Stimulated activated CD4-positive, alpha-beta T cell treated with anti-CD3 and anti-CD28 coated beads, Interleukin-1b, Interleukin-23, amount 100 ng/mL, for 24 hours (primary cell): ENCODE measurements at places on chromosomes 5 and 9.

DNA sequence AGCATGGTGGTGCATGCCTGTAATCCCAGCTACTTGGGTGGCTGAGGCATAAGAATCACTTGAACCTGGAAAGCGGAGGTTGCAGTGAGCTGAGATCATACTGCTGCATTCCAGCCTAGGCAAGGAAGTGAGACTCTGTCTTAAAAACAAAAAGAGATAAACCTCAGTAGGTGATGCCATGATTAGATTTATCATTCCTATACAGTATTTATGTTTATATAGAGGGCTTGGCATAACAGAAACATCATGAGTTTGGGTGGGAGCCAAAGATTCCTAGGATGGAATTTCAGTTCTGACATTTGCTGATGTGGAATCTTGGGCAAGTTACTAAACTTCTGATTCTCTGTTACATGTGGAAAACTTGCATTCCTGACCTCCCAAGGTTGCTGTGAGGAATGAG, 22.3 kb downstream of the RFK start:
- no peak for DNase-seq

- DNase-seq, result no peak
These were observed 211.5 kb downstream of the GAPVD1 start for GRCh38 chr9:125472926-125473701.

GRCh38 chr9:114098021-114098935, 814 bp downstream of the KIF12 start:
- DNase-seq, result no peak

GRCh38 chr9:96420468-96421219, 2.5 kb upstream of the ZNF367 start:
- DNase-seq, result no peak

DNA sequence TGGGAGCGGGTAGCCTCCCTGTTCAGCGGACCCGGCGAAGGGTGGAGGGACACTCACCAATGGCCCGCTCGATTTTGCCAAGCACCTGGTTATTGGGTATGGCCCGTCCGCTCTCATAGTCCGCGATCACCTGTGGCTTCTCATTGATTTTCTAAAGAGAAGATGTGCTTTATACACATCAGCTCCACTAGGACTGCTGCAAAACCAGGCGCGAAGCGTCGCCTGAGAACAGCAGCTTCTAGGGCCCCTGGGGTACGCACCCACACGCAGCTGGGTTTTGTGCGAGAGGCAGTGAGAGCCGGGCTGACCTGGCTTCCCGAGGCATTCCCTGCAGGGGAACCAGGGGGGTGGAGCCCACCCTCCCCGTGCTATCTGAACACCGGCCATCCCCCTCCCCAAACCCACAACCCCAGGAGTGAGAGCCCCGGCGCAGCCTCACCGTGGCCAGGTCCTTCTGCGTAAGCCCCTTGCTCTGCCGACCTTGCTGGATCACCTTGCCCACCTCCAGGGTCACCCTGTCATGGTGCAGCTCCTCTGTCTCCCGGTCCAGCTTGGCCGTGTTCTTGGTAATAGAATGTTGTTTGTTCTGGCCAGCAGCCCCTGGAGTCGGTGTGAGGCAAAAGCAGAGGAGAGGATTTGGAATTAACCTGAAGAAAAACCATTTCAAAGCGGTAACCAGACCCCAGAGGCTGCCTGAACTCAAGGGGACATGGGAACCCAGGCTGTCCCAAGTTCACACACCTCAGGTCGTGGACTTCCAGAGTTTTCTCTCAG, 3.1 kb downstream of the EDF1 start:
- no peak for DNase-seq

- DNase-seq, result no peak
These were observed 203.7 kb downstream of the SEMA6A start for GRCh38 chr5:116370886-116371285.

GRCh38 chr9:135471791-135472640, 7.6 kb upstream of the PPP1R26 start:
- DNase-seq, result no peak

GRCh38 chr5:157217289-157218024, 36.8 kb downstream of the ITK start:
- no peak for DNase-seq

DNA sequence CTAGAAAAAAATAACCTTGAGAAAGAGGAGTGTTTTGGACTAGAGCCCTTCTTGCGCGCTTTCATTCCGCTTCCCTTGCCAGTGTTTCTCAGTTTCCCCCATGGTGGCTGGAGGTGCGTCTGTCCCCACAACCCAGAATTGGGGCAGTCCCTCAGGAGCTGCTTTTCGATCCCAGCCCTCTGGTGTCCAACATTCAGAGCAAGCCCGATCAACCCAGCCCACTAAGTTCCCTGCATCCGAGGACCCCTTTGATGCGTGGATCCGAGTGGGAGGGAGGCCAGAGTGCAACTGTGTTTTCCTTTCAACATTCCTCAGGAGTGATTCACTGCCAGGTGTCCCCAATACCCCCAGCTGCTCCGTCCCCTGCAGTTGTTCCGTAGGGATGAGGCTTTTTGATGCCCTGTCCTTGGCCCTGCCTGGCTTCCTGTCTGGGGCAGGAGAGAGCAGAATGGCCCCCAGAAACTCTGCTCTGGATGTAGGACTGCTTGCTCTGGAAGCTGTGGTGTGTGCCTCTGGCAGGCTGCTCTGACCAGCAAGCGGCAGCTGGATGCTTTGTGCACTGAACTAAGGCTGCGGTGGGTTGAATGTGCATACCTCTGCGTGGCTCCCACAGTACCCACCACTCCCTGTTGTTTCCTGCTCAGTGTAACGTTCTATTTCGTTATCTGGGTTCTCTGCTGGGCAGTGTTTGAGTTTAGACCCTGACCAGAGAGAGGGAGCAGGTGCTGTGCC, 117.5 kb downstream of the BOD1 start:
- DNase-seq, result no peak

DNA sequence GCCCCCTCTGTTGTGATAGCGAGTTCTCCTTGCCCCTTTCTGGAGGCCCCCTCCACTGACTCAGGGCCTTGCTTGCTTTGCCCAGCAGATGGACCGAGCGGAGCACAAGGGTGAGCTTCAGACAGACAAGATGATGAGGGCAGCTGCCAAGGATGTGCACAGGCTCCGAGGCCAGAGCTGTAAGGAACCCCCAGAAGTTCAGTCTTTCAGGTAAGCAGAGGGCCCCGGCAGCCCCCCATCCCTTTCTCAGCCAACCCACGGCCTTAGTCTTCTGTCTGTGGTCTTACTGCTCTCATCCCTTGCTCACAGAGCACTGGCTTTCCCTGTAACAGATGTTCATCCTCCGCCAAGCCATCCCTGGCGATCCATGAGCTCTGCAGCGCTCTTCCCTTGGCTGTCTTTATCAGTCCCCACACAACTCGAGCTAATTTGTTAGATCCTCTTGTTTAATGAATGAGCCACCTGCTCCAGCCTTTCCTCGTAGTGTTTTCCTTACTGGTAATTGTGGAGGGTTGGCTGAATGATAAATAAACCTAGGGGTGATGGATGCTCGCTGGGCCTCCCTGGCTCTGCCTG, 18.4 kb upstream of the RARS1 start:
- no peak for DNase-seq
